Stimulated activated CD8-positive, alpha-beta memory T cell treated with anti-CD3 and anti-CD28 coated beads, Interleukin-4, amount 100 ng/mL, for 1 hour (primary cell): ENCODE measurements at places on chromosomes 6 and 20.

- no peak for DNase-seq
These were observed 369.5 kb downstream of the THBS2 start for GRCh38 chr6:168884050-168884645.

GRCh38 chr20:59123678-59124255, 39.9 kb upstream of the ZNF831 start:
- DNase-seq = no peak

GRCh38 chr6:149964308-149965193, 808 bp downstream of the ULBP1 start:
- DNase-seq = no peak

DNA sequence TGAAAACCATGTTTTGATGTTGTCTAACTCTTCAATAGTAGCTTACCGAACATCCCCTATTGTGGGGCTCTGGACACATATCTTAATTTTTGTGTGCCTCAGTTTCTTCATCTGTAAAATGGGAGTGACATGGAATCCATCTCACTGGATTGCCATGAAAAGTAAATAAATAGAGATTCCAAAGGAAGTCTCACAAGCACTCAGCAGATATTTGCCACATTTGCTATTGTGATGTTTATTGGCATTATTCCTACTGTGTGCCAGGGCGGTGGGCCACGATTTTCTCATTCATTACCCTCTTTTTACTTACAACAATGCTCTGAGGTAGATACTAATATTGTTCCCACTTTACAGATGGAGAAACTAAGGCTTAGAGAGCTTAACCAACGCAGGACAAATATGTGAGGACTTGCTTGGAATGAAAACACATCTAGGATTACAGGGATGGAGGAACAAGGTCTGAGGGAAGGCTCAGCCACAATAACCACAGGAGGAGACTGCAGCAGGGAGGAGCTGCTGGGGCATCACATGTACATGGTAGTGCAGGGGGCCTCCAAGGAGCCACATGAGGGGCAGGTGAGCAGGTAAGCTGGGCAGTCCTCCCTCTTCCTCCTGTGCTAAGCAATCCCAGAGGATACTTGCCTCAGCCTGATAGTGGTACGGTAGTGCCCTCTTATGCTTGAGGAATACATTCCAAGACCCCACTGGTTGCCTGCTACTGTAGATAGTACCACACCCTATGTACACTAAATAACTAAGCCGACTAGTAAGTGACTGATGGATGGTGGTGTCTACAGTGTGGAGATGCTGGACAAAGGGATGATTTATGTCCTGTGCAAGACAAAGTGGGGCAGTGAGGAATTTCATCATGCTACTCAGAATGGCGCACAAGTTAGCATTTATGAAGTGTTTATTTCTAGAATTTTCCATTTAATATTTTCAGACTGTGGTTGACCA, 176.9 kb downstream of the FOXA2 start:
- no peak for DNase-seq

- DNase-seq = no peak
These were observed 66.8 kb downstream of the ARHGAP18 start for GRCh38 chr6:129643176-129643575.

- DNase-seq = no peak
These were observed 5.6 kb downstream of the ARID1B start for GRCh38 chr6:156782691-156783320.

- no peak for DNase-seq
These were observed 28.1 kb upstream of the AKIRIN2 start for GRCh38 chr6:87729965-87730719.

DNA sequence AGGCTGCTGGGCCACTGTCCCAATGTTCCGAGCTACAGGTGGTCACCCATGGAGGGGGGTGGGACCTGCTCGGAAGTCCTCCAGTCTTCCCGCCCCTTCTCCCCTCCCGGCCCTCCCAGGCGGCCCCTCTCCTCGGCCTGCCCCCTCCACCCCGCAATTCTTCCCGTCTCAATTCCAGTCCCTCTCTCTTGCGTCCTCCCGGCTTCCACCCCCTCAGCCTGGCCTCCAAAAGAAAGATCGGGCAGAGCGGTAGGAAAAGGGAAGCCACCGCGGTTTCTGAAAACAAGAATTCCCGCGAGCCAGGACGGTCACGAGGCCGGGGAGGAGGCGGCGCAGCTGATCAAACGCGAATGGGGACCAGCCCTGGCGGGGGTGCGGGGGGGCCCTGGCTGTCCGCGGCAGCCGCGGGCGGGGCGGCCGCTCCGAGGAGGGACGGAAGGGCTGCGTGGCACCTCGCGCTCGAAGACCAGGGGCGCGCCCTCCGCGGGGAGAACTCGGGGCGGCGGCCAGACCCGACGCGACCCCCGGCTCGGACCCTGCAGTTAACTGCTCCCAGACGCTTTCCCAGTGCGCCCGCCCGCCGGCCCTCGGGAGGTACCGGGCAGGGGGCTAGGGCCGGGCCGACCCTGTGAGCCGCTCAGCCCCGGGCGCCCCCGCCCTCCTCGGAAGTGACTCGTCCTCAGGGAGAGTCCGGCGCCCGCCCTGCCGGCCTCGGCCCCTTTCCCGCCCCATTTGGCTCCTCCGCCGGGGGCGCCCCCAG, 1.0 kb downstream of the PXDC1 start:
- no peak for DNase-seq

DNA sequence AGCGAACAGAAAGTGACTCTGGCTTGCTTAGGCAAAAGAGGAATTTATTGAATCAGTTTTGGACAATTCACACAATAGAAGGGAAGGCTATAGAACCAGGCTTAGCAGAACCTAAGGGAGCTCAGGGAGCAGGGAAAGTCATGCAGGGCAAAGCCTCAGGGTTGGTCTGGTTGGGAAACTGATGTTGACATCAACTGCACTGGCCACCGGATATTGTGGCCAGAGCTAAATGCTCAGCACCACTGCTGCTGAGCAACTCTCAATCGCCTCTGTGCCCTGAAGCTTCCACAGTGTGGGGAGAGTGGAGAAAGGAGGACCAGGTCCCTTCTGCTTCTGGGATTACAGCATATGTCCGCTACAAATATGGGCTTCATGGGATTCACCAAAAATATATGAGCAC, 93.3 kb upstream of the GCM1 start:
- DNase-seq = no peak

DNA sequence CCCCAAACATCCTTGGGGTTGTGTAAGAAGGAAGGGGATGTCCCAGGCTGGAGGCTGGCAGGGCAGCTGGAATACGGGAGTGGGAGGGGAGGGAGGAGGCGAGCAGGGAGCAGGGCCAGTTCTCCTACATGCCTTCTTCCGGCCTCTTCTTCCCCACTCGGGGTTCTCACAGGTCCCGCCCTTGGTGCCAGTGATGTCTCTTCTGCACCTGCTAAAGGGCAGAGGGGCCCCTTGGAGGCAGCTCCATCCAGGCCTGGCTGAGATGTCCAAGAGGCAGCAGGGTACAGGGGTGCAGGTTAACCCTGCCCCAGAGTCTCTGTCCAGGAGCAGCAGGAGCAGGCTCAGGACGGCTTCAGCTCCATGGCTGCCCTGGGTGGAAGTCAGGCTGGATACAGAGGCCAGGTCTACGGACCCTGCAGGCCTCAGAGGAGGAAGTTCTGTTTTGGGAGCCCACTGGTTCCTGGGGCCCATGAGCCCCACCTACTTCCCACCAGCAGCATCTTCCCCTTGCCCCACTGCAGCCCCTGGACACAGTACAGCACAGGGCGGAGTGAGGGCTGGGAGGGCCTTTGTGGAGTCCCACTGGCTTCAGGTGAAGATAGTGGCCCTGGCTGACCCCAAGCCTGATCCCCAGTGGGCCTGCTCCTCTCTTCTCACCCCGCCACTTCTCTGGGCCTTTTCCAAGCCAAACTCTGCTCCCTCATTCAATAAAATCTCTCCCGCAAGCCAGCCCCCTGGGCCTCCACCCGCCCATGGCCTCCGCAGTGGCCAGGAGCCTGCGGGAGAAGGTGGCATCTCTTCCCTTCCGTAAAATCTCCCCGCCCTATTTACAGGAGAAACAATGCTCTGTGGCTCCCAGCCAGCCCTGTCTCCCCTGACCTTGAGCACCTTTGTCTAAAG, 60.4 kb downstream of the YTHDF1 start:
- DNase-seq = no peak

- DNase-seq = no peak
These were observed 320.9 kb upstream of the SASH1 start for GRCh38 chr6:148021699-148022098.

- no peak for DNase-seq
These were observed 523.2 kb upstream of the JARID2 start for GRCh38 chr6:14722704-14723103.

- no peak for DNase-seq
These were observed 113.5 kb upstream of the BTN3A2 start for GRCh38 chr6:26251354-26252076.

DNA sequence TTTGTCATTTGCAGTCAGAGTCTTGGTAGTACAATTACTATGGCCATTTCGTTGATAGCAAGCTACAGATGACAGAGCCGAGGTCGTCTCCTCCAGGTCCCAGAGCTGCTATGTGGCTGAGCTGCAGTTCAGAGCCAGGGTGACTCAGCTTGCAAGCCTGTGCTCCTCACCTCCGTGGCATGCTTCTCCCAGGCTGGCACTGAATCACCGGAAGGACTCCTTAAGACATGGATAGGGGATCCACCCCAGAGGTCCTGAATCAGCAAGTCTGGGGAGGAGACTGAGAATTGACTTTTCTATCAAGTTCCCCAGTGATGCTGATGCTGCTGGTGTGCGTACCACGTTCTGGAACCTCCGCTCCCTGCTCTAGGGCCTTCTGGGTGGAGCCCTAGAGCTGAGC, 291.2 kb downstream of the CDH26 start:
- no peak for DNase-seq

DNA sequence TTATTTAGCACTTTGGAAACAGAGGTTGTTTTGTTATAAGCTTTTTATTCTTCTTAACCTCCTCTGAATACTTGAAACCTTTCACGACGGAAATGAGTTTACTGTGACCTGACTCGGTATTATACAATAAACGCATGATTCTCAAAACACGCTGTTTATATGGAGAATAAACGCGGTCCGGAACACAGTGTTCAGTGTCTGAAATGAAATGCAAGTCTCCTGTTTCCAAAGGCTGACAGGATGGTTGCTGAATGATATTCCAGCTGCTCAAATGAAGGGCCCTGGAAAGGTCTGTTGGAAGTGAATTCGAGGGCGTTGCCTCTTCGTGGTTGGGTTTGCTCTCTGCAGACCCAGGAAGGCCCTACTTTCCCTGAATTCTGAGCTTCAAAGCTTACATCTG, 83.4 kb downstream of the RSPH3 start:
- DNase-seq = no peak

GRCh38 chr20:51460569-51461265, 81.8 kb downstream of the NFATC2 start:
- no peak for DNase-seq

GRCh38 chr6:152981989-152982903, 595 bp downstream of the FBXO5 start:
- DNase-seq = no peak

GRCh38 chr6:16805243-16805950, 44.1 kb upstream of the ATXN1 start:
- no peak for DNase-seq

GRCh38 chr20:21967481-21967880, 262.0 kb downstream of the PAX1 start:
- DNase-seq = no peak

- DNase-seq = no peak
These were observed 22.8 kb downstream of the FOXQ1 start for GRCh38 chr6:1334684-1335083.

DNA sequence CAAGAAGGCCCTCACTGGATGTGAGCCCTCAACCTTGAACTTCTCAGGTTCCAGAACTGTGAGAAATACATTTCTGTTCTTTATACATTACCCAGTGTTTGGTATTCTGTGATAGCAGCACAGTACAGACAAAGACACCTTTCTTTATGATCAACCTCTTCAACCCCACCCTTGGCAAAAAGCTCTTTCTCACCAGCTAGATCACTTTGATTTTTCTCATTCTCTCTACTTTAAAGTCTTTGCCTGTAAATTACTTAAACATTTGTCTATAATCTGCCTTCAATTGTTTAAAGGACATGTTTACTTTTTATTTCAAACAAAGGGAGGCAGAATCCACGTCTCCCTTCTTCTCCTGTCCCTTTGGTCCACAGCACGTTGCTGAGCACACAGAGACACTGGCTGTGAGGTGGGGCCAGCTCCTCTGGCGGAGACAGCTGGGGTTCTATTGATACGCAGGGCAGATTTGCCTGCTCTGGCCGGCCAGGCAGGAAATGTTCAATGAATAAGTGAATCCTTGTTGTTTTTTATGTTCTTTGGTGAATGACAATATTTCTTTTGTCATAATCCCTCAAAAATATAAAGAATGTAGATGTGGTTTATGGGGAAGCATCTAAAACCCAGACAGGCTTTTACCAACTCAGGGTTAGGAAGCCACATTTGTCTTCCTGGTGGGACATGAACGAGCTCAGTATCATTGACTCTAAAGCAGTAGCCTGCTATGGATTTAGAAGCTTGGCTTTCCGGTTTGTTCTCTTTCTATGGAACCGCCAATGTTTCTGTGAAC, 52.9 kb downstream of the NEDD9 start:
- no peak for DNase-seq

GRCh38 chr6:113451049-113451448, 406.1 kb upstream of the MARCKS start:
- no peak for DNase-seq

DNA sequence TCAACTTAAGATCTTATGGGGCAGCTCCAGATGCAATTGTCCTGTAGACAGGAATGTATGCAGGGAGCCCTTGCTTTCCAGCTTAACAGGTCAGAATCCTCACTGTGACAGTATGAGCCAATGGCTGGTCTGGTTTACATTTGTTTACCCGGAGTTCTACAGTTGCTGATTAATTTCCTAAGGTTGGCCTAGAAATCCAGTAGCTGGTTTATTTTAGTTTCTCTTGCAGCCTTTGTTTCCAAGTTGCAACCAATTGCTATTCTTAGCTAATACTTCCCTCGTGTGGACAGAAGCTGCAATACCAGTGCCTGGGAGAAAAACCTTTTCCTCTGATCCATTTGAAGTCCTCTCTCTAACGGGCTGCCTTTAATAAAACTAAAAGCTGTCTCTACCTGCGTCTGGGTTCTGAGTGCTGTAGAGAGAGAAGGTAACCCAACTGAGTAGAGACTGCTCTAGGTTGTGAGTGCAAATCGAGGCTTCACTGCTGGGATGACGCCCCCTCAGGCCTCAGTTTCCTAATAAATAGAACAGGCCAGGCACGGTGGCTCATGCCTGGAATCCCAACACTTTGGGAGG, 45.9 kb downstream of the ZNF217 start:
- no peak for DNase-seq

DNA sequence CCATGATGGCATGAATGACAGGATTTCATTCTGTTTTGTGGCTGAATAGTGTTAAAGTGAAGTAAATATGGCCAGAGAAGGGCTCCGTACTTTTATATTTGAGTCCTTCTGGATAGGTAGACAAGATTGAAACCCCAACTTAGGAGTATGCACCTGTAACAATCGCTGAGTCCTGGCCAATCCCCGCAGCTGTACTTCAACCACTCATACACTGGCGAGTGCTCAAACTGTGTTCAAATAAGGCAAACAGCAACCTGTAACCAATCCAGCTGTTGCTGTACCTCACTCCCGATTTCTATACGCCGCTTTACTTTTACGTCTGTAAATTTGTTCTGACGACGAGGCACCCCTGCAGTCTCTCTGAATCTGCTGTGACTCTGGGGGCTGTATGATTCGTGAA, 6.7 kb downstream of the TTLL2 start:
- no peak for DNase-seq

GRCh38 chr6:125154761-125155135, 1.2 kb downstream of the TPD52L1 start:
- DNase-seq = no peak

- DNase-seq = no peak
These were observed 277.6 kb upstream of the RNF217 start for GRCh38 chr6:124684621-124685020.

- DNase-seq = no peak
These were observed 79.0 kb upstream of the SPACA1 start for GRCh38 chr6:87968435-87969278.

GRCh38 chr6:129672881-129673631, 36.9 kb downstream of the ARHGAP18 start:
- no peak for DNase-seq
